ENCODE measurements at places on chromosomes 16 and 17.

GRCh38 chr16:84949772-84950436 lies 61.4 kb downstream of the ZDHHC7 start:
- no peaks in the 10 kb centered on the region for H3K27me3 ChIP-seq
- no peak overlapping the region for H3K27ac ChIP-seq
- H3K4me3 ChIP-seq, result no peak overlapping the region
- no peaks in the 10 kb centered on the region for H3K36me3 ChIP-seq
- DNase-seq, result no peak

DNA sequence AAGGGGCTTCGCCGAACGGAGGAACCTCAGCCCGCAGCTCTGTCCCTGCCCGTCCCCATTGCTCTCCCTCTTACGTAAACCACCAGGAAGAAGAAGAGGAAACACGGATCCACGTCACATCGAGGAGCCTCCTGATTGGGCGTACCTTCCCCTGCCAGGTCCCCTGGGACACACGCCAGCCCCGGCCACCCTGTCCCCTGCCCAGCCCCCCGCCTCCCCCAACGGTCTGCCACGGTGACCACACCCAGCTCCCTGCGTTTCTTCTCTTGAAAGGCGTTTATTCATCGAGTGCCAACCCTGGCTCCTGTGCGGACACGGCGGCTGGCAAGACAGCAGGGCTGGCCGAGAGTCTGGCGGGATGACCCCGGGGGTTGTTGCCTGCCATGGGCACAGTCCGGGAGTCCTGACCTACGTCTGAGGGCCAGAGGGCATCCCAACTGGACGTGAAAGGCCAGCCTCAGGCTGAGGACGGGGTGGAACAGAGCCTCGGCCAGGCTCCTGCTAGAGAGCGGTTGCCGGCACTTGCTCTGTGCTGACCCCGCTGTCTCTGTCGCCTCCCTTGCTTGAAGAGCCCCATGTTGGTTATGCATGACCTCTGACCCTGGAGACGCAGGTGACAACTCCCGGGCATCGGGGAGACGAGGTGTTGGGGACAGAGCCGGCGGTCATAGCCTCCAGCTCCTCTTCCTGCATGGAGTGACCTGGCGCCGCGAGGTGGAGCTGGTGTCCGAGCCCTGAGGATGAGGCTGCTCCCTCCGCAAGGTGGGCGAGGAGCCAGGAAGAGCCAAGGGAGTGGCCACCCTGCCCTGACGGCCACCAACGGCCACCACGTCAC lies 40.5 kb upstream of the ACSF3 start:
- H3K36me3 ChIP-seq, result no peaks in the 10 kb centered on the region
- H3K27ac ChIP-seq, result no peak overlapping the region
- no peak for DNase-seq
- H3K4me3 ChIP-seq, result no peak overlapping the region

DNA sequence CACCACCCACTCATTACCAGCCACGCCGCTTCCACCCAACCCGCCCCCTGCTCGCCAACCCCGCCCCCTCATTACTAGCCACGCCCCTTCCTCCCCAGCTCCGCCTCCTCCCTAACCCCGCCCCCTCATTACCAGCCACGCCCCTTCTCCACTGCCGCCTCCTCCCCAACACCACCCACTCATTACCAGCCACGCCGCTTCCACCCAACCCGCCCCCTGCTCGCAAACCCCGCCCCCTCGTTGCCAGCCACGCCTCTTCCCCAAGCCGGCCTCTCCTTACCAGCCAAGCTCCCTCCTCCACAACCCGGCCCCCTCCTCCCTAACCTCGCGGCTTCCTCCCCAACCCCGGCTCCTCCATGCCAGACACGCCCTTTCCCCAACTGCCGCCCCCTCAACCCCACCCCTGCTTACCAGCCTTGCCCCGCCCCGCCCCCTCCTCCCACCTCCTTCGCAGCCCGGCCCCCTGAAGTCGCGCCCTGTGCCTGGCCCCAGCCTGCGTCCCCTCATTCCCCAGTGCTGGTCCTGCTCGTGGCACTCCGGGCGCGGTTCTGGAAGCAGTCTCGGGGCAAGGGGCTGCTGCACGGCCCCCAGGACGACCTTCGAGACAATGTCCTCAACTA lies 7.3 kb downstream of the SLC22A31 start:
- no peak overlapping the region for H3K27ac ChIP-seq
- H3K36me3 ChIP-seq, result no peaks in the 10 kb centered on the region
- no peak overlapping the region for H3K4me3 ChIP-seq
- H3K27me3 ChIP-seq, result no peaks in the 10 kb centered on the region

- H3K27ac ChIP-seq, result no peak overlapping the region
- no peaks in the 10 kb centered on the region for H3K27me3 ChIP-seq
- H3K4me3 ChIP-seq, result no peak overlapping the region
- no peaks in the 10 kb centered on the region for H3K36me3 ChIP-seq
These were observed 34.0 kb downstream of the WSB1 start for GRCh38 chr17:27327871-27328270.
